Pericardium fibroblast (primary cell): ENCODE measurements at places on chromosomes 7 and 10. TPM values are rescaled to one million over a fixed set of nuclear protein-coding genes. Genes with fewer than 3 reads are reported as not detected.

DGKB gene
- total RNA-seq: not detected in 2 replicates

TNPO3 gene
- total RNA-seq: 20.3 and 22.6 TPM in 2 replicates

AMZ1 gene
- total RNA-seq: 0.12 TPM in 1 of 2 replicates, not detected in the other

LAMB1 gene
- 454 and 662 TPM in 2 replicates for total RNA-seq

PRLHR gene
- total RNA-seq: not detected in 2 replicates

ADRA2A gene
- under 0.01 and 3.7 TPM in 2 replicates for total RNA-seq

ELMO1 gene
- total RNA-seq: 2.8 and 4.6 TPM in 2 replicates

AKR1D1 gene
- total RNA-seq: not detected in 2 replicates

CTTNBP2 gene
- 0.35 TPM in 1 of 2 replicates, not detected in the other for total RNA-seq

GIMAP1 gene
- total RNA-seq: not detected in 2 replicates

NPTX2 gene
- total RNA-seq: 0.51 and 10.4 TPM in 2 replicates

SPACDR gene
- total RNA-seq: 8.4 TPM in 1 of 2 replicates, not detected in the other

LRRC17 gene
- 76.1 and 264 TPM in 2 replicates for total RNA-seq

YKT6 gene
- 71.0 and 117 TPM in 2 replicates for total RNA-seq
